ENCODE measurements at places on chromosomes 5 and 9. TPM values are rescaled to one million over a fixed set of nuclear protein-coding genes. Genes with fewer than 3 reads are reported as not detected.

- no peak overlapping the region for H3K4me3 ChIP-seq
- no peaks in the 10 kb centered on the region for H3K4me1 ChIP-seq
- no peaks in the 10 kb centered on the region for H3K27me3 ChIP-seq
Observed at GRCh38 chr5:115520191-115520590, 24.4 kb downstream of the FEM1C start.

The SPATA31E1 gene
- total RNA-seq: not detected

GRCh38 chr9:137070201-137070905 is at the start of gene SAPCD2:
Gene SAPCD2, minus strand, starts transcription at chr9:137070557. Its CDS starts 97 bp downstream, at chr9:137070460.
- H3K4me3 ChIP-seq: peak within 1 kb of the TSS; percentile 58
- no peaks in the 10 kb centered on the region for H3K27me3 ChIP-seq
- peak within 1 kb of the TSS; percentile 70 for H3K27ac ChIP-seq
- peaks cover 57% of the 10 kb centered on the region for H3K4me1 ChIP-seq

The SLC34A1 gene
- not detected for total RNA-seq

DNA sequence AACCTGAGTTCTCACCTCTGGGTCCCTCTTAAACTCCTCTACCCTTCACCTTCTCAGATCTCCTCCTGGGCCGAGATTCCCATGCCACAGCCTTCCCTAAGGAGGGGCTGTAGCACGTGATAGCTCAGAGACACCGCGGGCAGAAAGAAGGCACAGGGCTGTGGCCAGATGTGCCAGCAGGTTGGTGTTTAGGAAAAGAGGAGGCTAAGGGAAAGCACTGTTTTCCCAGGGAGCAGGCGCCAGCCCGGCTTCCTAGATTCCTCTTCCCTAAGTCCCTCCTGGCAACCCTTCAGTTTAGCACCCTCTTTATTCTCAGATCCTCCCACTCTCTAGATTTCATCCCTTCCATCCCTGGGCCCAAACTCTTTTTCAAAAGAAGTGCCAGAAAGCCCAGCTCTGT is 59.4 kb upstream of the CCNG1 start:
- no peak overlapping the region for H3K4me3 ChIP-seq
- no peak for DNase-seq
- peaks cover 19% of the 10 kb centered on the region for H3K4me1 ChIP-seq
- no peak overlapping the region for H3K27ac ChIP-seq
- H3K27me3 ChIP-seq: no peaks in the 10 kb centered on the region
- H3K36me3 ChIP-seq: no peaks in the 10 kb centered on the region

GRCh38 chr9:134099123-134099761 is 31.4 kb upstream of the BRD3 start:
- no peak overlapping the region for H3K27ac ChIP-seq
- peak; percentile 55 for DNase-seq
- peaks cover 43% of the 10 kb centered on the region for H3K4me1 ChIP-seq
- H3K4me3 ChIP-seq: no peak overlapping the region

The FCHO2 gene
- total RNA-seq: 12.7 TPM

- H3K27me3 ChIP-seq: no peaks in the 10 kb centered on the region
- no peaks in the 10 kb centered on the region for H3K36me3 ChIP-seq
- H3K4me3 ChIP-seq: no peak overlapping the region
- H3K4me1 ChIP-seq: no peaks in the 10 kb centered on the region
Observed at GRCh38 chr9:10071579-10071978, 541.2 kb downstream of the PTPRD start.

The SLC6A18 gene
- not detected for total RNA-seq

DNA sequence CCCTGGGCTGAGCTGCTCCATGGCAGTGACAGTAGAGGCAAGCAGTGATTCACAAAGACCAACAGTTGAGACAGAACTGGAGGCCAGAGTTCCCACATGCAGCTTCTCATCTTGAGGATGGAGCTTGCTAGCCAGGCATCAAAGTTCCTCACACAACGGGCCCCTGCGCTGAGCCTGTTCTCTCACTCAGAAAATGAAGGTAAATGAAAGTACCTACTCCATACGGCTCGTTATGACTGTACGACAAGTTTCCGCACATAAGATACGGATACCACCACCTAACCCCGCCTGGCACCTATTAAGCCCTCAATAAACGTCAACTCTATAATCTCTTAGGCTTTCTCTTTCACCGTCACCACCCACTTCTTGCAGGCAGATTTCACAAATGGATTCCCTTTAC is 12.9 kb downstream of the NOL6 start:
- H3K36me3 ChIP-seq: peaks cover 26% of the 10 kb centered on the region
- DNase-seq: no peak
- H3K4me3 ChIP-seq: no peak overlapping the region
- H3K4me1 ChIP-seq: peaks cover 11% of the 10 kb centered on the region
- H3K27me3 ChIP-seq: no peaks in the 10 kb centered on the region

- no peak overlapping the region for H3K27ac ChIP-seq
- peak overlapping the region; percentile 32 for H3K4me3 ChIP-seq
- peak; percentile 56 for DNase-seq
- H3K27me3 ChIP-seq: no peaks in the 10 kb centered on the region
- no peaks in the 10 kb centered on the region for H3K36me3 ChIP-seq
Observed at GRCh38 chr5:122515709-122516431, 203.8 kb downstream of the SNCAIP start.

The CKMT2 gene
- total RNA-seq: 1.2 TPM

- no peak for DNase-seq
- H3K4me3 ChIP-seq: no peak overlapping the region
- no peak overlapping the region for H3K27ac ChIP-seq
- H3K36me3 ChIP-seq: no peaks in the 10 kb centered on the region
- peaks cover 54% of the 10 kb centered on the region for H3K4me1 ChIP-seq
Observed at GRCh38 chr9:35835216-35835632, 6.2 kb downstream of the TMEM8B start.

DNA sequence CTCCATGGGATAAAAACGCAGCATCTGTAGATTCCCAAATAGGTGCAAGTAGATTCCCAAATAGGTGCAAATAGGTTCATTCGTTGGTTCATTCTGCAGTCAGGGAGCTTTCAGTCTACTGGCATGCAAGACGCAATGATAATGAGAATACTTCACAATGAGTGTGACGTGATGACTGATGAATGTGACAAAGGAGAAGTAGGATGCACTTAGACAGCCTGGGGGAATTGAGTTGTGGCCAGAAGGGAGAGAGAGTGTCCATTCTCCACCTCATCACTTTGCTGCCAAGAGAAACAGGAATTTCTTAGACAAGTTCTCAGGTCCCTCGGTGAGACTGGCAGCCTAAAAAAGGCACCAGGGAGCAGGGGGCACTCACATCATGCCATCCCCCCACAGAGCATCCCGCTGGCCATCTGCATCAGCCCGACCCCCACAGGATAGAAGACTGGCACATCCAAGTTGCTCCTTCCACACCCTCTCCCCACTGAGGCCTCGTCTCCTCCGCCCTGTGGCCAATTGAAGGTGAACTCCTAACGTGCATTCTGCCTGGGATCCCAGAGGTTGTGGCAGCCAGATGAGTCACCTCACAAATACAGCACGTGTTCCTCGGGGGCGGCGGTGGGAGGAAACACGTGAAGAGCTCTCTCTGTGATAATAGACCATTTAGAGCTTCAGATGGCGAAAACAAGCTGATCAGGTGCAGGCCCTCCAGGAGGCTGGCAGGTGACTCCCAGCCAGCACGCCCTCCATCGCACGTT is 19.9 kb upstream of the KCNIP1 start:
- 0 out of 2 replicates have a peak, but pooled peaks cover 1% of the 10 kb centered on the region for H3K27me3 ChIP-seq
- no peak for DNase-seq
- H3K4me1 ChIP-seq: no peaks in the 10 kb centered on the region
- H3K4me3 ChIP-seq: no peak overlapping the region
- no peaks in the 10 kb centered on the region for H3K36me3 ChIP-seq

DNA sequence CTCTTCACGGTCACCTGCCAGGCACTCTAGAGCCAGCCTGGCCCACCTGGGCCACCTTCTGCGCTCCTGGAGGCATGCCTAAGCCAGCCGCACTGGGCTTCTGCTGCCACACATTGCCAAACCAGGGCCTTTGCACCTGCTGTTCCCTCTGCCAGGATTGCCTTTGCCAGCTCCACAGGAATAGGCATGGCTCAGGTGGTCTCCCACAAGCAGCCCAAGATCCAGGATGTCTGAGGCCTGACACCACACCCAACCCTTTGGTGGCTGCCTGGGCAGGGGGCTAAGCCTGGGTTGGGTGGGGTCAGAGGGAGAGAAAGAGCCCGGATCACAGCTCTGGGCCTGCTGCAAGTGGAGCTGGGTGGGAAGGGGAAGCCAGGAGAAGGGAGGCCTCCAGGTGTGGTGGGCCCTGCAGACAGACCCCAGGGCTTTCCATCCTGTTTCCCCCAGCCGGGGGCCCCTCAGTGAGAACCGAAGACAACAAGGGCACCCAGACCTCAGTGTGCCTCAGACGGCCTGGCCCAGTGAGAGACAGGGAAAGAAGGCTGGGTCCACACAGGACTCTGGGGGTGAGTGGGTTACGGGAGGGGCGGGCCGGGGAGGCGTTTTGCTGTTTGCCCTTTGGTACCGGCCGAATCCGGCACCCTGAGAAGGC is 672 bp upstream of the SUSD3 start:
- H3K36me3 ChIP-seq: no peaks in the 10 kb centered on the region
- peaks cover 80% of the 10 kb centered on the region for H3K4me1 ChIP-seq
- H3K4me3 ChIP-seq: peak overlapping the region; percentile 64
- peak overlapping the region; percentile 33 for H3K27ac ChIP-seq
- H3K27me3 ChIP-seq: peaks cover 9% of the 10 kb centered on the region

The NFIB gene
- 2.4 TPM for total RNA-seq

GRCh38 chr5:158203261-158203660 is 344.3 kb upstream of the CLINT1 start:
- H3K36me3 ChIP-seq: no peaks in the 10 kb centered on the region
- no peak overlapping the region for H3K4me3 ChIP-seq
- H3K27ac ChIP-seq: no peak overlapping the region
- H3K4me1 ChIP-seq: no peaks in the 10 kb centered on the region
- H3K27me3 ChIP-seq: no peaks in the 10 kb centered on the region

The CCNI2 gene
- total RNA-seq: not detected

The PDGFRB gene
- total RNA-seq: 4.0 TPM

DNA sequence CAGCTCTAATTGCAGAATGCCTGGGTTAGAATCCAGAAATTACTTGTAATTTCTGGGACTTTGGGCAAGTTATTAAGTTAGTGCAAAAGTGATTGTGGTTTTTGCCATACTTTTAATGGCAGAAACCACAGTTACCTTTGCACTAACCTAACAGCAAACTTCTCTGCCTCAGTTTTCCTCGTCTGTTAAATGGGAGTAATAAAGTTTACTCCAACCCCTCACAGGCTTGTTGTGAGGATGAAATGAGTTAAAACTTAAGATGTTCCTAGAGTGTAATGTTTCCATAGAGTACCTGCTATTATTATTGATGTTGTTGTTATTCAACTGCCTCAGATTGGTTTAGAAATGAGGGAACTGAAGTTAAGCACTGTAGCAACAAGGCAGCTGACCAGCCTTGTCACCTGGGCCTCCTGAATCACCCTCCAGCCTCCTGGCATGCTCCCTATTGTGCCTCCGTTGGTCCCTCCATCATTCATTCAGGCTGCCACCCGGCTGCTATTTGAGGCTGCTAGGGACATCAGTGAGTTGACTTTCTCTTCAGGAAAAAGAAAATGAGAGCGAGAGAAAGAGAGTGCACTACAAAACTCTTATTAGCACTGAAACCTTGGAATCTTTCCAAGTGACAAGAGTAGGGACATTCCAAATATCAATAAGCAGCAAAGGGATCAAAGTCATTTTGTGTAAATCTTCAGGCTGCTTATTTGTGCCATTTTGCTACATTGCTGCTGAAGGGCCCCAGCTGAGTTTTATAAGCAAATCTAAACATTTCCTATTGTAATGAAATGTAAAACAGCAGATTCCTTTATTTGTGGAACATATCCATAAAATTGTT is 66.5 kb upstream of the TTC23L start:
- no peaks in the 10 kb centered on the region for H3K27me3 ChIP-seq
- peaks cover 5% of the 10 kb centered on the region for H3K4me1 ChIP-seq
- H3K27ac ChIP-seq: no peak overlapping the region
- H3K36me3 ChIP-seq: no peaks in the 10 kb centered on the region
- no peak for DNase-seq

DNA sequence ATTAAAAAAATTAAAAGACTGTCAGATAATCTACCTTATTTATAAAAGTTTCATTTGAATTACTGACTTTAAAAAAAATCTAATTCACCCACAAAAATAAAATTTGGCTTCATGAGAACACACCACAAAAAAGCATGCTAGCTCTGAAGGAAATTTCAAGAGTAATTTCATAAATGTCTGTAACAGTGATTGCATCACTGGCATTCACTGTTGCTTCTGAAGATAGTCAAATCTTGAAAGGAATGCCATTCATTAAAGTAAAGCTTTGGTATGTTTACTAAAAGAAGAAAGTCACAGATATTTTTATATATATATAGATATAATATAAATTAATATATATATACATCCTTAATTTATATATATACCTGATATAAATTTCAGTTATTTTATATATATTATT is 43.4 kb downstream of the NADK2 start:
- H3K27me3 ChIP-seq: no peaks in the 10 kb centered on the region
- no peak for DNase-seq
- no peak overlapping the region for H3K4me3 ChIP-seq
- H3K4me1 ChIP-seq: no peaks in the 10 kb centered on the region
- H3K27ac ChIP-seq: no peak overlapping the region
- H3K36me3 ChIP-seq: peaks cover 54% of the 10 kb centered on the region

The PLAA gene
- 22.9 TPM for total RNA-seq

DNA sequence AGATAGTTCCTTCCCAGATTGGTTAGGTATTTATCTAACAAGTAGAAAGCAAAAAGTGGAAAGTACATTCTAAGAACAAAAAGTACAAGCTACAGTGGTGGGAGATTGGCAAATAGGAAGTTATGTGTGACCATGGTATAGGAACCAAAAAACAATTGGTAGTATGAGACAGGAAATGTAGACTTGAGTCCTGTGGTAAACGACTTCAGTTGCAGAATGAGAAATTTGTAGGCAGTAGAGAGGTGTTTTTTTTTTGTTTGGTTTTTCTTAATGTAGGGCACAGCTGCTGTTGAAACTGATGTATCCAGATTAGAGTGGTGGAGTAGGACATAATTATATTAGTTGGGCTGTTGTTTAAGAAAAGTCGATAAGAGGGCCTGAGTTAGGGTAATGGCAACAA is 72.0 kb downstream of the CCNH start:
- no peak for DNase-seq
- peaks cover 17% of the 10 kb centered on the region for H3K36me3 ChIP-seq
- H3K4me1 ChIP-seq: no peaks in the 10 kb centered on the region

The SERINC5 gene
- total RNA-seq: 22.8 TPM

Data from HepG2 (cell line).